ENCODE measurements at places on chromosomes 6 and 20. TPM values are rescaled to one million over a fixed set of nuclear protein-coding genes. Genes with fewer than 3 reads are reported as not detected.

The SLC22A16 gene
- not detected for total RNA-seq

The HTR1B gene
- 9.2 TPM for total RNA-seq

The SLC32A1 gene
- total RNA-seq: 34.4 TPM

The TP53TG5 gene
- total RNA-seq: not detected

The CRYBG1 gene
- total RNA-seq: 1.6 TPM

The GRIK2 gene
- total RNA-seq: 139 TPM

The SAMD3 gene
- 19.4 TPM for total RNA-seq

The ADAM33 gene
- total RNA-seq: 2.5 TPM

The SIRPB2 gene
- 0.69 TPM for total RNA-seq

Measured in diencephalon (tissue), 1 donor.